ENCODE measurements at places on chromosomes 12 and 14.

DNA sequence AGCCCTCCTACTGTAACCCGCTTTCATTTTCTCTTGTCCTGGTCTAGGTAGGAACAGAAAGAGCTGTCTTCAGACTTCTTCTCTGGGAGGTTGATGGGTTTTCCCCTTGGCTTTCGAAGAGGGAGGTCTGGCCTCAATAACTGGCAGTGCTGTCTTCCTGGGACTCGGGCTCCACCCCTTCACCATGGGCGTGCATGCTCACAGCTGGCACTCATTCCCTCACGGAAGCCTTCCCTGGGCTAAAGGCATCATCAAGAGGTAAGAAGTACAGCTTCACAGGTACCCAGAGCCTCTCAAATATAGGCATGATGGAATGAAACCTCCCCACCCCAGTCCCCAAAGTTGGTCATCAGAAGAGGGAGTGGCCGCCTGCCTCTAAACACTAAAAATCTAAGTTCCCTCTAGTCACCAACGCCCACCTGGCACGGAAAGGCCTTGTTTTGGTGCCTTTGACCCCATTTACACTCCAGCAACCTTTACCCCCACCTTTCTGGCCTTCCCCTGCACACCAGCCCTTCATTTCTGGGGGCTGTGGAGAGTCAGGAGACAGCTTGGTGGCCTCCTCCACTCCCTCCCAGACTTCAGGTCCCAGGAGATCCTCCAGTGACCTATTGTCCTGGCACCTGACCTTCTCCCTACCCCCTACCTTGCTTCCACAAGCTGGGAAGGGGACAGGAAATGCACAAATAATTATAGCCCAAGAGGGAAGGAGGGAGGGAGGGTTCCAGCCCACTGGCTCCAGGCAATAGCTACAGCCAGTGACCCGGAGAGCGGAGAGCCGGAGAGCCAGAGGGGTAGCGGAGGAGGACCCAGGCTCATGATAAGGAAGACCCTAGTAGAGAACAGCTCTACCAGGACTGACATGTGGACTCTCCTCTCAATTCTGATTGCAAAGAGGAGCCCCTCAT lies 2.8 kb downstream of the RAPGEF3 start:
- DNase-seq, result no peak

DNA sequence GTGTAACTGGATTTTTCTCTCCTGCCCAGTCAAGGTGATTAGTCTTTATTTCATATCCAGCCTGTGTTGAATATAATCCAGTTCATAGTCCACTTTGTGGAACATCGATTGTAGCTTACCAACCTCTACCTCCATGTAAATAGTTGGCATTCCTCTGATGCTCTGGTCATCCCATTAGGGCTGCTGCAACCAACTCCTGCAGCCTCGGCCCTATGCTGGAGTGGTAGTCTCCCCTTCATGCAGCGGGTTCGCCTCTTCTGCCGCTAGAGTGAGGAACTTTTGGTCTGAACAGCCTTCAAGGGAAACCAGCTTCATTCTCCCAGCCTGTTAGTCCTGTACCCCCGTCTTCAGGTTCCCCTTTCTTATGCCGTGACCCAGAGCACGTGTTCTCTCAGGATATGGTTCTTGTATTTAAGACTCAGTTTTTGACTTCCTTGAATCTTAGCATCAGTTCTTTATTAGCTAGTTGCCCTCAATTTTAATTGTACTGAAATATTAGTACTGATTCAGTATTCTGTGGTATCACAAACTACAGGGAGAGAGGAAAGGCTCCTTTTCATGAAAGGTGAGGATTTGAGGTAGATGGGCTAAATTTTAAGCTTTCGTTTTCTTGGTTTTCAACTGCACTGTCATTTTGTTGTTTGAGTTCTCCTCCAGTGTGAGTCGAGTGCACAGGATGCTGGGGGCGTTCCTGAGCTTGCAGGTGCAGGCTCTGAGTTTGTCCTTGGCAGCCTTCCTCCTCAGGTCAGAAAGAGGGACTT lies 33.2 kb downstream of the ZNF664 start:
- DNase-seq, result no peak

GRCh38 chr14:91333650-91334039 lies 84.0 kb downstream of the CCDC88C start:
- no peak for DNase-seq

- DNase-seq, result no peak
These were observed 5.8 kb downstream of the GNS start for GRCh38 chr12:64753427-64753826.

DNA sequence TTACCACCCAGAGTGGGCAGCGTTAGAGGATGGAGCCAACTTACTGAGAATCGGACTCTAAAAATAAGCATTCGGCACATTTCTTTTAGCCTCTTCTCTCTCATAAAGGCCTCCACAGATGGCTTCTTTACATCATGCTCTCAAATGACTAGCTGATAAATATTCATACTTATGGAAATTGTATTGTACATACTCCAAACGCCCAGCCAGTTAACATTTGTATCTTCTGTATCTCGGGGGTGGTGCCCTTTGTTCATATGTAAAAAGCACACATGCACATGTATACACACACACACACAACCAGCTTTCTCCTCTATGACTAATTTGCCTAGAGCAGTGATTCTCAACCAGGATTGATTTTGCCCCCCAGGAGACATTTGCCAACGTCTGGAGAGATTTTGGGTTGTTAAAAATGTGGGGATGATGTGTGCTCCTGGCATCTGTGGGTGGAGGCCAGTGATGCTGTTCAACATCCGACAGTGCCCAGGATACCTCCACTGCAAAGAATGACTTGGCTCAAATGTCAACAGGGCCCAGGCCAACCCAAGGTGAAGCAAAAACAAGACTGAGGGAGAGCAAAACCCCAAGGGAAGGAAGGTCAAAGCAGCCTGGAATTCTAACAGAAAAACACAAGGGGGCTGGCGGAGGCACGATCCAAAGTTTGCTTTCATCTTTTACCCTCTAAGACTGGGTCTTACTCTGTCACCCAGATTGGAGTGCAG lies 15.2 kb upstream of the CDK2AP1 start:
- DNase-seq, result no peak

- DNase-seq, result no peak
These were observed 437.9 kb downstream of the AACS start for GRCh38 chr12:125503128-125503527.

DNA sequence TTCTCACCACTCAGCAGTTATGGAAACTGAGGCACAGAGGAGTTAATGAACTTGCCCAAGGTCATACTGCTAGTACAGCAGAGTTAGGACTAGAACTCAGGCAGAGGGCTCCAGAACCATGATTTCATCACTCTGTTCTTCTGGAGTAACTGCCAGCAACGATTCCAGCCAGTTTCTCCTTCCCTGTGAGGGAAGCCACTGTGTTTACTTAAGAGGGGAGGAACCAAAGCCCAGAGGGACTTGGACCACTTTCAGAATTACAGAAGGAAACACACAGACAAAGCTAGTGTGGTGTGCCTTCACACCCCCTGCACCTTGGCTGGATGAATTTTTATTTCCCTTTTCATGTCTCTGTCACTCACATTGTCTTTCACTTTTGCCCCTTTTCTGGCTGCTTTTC lies 398.2 kb downstream of the DPF3 start:
- no peak for DNase-seq

DNA sequence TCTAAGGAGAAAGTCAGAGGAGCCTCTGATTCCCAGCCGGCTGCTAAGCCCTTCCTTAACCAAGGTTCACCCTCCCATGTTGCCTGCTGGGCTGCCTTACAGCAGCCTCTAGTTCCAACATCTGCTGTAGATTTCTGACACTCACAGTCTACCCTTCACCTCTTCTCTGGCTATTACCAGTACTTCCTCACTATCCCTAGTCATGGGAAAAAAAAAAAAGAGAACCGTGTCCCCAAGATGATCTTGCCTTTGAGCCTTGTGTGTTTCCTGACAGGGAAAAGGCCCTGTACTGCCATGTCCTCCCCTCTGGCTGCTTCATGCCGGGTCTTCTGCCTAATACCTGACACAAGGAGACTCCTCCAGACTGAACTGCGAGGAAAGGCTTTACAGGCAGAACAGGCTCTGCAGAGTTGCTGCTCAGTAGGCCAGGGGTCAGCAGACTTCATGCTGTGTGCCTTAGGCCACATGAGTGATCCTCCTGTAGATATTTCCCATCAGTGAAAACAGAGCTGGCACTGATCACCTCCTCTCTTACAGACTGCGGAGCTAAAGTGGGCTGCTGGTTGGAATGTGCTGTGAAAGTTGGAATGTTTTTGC lies 46.8 kb downstream of the PRKCH start:
- no peak for DNase-seq

- DNase-seq, result no peak
These were observed 212.4 kb upstream of the C14orf180 start for GRCh38 chr14:104366931-104367865.

DNA sequence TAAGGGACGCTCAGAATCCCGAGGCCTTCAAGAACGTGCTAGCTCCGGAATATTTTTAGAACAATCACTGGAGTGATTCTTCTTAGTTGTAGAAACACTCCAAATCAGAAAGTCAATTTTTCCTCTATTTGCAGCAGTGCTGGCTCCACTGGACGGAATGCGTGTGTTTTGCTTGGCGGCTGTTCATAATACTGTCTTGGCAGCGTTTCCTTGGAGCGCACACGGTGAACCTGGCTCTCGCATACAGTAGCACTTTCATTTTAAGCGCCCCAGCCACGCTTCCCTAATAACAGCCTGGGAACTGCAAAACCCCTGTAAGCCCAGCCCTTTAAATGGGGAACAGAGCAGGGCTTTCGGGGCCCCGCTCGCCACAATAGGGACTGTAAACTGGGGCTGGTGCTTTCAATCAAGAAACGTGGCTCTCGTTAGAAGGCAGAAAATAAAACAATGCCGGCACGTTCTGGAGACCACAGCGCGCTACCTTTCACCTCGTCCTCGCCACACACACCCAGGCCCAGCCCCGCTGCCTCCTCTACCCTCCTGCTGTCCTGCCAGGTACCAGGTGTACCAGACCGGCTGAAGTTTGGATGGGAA lies 79.9 kb downstream of the BCL11B start:
- no peak for DNase-seq

DNA sequence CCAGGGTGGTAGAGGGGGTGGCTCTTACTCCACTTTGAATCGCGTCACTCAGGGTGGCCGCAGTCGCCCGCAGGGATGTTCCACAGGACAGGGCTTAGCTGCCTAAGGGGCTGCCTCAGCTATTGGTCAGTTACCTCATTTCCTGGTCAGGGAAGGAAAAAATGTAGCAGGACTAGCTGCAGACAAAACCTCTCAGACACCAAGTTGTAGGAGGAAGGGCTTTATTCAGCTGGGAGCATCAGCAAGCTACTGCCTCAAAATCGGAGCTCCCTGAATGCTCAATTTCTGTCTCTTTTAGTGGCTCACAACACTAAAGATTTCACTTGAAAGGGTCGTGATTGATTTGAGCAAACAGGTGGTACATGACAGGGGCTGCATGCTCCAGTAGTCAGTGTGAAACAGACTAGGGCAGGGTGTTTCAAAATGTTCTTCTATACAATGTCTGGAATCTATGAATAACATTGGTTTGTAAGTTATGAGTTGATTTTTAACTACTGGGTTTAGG lies 6.4 kb upstream of the CLEC6A start:
- no peak for DNase-seq

GRCh38 chr12:65827827-65828231 lies 3.5 kb downstream of the HMGA2 start:
- no peak for DNase-seq

- no peak for DNase-seq
These were observed 17.7 kb downstream of the EPYC start for GRCh38 chr12:90987101-90987500.

- no peak for DNase-seq
These were observed 113.6 kb downstream of the DAD1 start for GRCh38 chr14:22475381-22475780.

DNA sequence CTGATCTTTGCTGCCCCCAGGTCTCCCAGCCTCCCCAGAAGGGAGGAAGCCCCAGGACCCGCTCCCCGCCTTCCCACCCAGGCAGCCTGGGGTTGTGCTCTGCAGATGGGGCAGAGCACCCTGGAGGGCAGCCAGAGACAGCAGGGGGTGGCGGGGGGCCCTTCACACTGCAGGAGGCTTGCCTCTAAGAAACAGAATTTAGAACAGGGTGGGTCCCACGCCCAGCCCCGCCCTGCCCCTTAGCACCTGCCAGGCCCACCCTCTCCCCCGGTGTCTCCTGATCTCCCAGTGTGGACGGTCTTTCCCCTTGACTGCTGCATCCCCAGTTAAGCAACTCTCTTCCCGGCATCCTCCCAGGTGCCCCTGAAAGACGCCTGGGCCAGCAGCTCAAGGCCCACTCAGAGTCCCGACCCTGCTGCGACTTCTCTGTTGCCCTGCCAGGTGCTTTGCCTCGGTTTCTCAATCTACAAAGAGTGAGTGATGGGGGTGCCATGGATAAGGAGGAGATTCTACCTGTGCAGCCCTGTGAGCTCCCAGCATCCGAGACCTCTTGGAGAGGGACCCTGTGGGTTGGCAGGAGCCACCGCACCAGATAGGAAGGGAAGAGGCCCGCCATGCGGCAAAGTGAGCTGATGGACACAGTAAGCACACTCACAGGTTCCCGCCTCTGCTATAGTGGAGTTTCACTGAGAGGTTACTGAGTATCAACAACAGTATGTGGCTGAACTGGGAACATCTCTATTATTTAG lies 327.1 kb upstream of the FKBP4 start:
- no peak for DNase-seq

DNA sequence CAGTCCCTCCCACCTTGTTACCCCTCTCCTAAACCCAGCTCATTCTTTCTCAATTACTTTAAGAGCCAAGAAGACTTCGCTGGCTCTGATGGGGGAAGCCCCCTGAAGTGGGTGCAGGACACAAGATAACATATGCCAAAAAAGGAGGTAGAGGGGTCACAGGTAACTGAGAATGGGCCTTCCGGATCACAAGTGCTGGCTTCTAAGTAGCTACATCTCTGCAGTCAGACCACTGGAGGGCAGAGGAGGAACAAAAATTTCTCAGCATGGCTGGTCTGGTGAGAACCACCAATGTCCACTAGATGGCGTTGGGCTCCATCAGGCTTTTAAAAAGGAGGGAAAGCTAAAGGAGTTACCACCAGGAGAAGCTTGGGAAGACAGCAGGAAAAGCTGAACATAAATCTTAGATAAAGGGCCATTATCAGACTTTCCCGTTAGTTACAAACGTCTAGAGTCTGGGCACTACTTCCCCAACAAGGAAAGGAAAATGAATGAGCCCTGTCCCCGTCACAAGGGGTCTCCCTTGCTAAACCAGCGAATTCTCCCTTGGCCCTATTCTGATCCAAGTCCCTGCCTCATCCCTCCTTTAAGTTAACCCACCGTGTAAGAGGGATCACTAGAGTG lies 11.6 kb upstream of the CDH24 start:
- peak; percentile 53 for DNase-seq

DNA sequence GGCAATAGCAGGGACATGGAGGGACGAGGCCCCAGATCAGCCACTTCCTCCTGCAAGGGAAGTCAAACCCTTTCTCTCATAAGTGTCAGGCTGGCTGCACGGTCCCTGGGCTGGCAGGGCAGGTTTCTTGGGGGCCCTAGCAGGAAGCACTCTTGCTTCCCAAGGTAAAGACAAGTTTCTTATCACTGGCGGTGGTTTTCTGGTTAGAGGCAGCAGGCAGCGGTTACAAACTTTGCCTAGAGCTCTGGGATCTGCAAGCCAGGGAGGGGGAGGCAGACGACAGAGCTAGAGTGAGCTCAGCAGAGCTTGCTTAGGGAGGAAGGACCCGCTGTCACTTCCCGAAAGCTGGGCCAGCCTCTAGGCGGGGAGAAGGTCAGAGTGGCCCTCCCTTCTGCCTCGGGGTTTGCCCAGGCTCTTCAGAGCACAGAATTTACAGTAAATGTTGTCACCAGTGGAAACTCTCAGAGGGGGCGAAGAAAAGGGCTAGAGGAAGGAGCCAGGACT lies 20.4 kb downstream of the BATF start:
- DNase-seq, result peak; percentile 45

- no peak for DNase-seq
These were observed 48.4 kb downstream of the ATL1 start for GRCh38 chr14:50608302-50608851.
